Uterus (tissue), 4 donors: ENCODE measurements at places on chromosomes 2 and 18. TPM values are rescaled to one million over a fixed set of nuclear protein-coding genes. Genes with fewer than 3 reads are reported as not detected.

The XRCC5 gene
- total RNA-seq, result 61.2 TPM

The MGAT4A gene
- total RNA-seq, result 78.5 TPM

The SOWAHC gene
- 8.8 TPM for total RNA-seq

The KCNJ13 gene
- not detected for total RNA-seq

The ALPI gene
- not detected for total RNA-seq

The MARCHF4 gene
- not detected for total RNA-seq

The UGT1A1 gene
- total RNA-seq, result not detected

The ALPP gene
- 0.62 TPM for total RNA-seq

The ANTXR1 gene
- 63.0 TPM for total RNA-seq

The ARHGEF33 gene
- total RNA-seq, result 2.1 TPM

The POTEF gene
- 0.76 TPM for total RNA-seq

The ITGB6 gene
- total RNA-seq, result 0.59 TPM

The TUBA3E gene
- total RNA-seq, result 12.8 TPM

The ESPNL gene
- not detected for total RNA-seq

The TEX44 gene
- not detected for total RNA-seq

The APOB gene
- 0.41 TPM for total RNA-seq

The TNFRSF11A gene
- total RNA-seq, result 0.26 TPM

The NEU4 gene
- total RNA-seq, result 0.29 TPM

The WIPF1 gene
- 29.4 TPM for total RNA-seq

The SMIM21 gene
- not detected for total RNA-seq

The PMAIP1 gene
- 3.1 TPM for total RNA-seq

The CFC1 gene
- total RNA-seq, result not detected

The REG1A gene
- total RNA-seq, result 0.82 TPM

The SKOR2 gene
- total RNA-seq, result not detected

The UGT1A8 gene
- not detected for total RNA-seq

The C18orf54 gene
- total RNA-seq, result 3.1 TPM

The LCT gene
- not detected for total RNA-seq

The GREB1 gene
- total RNA-seq, result 130 TPM

The CIB4 gene
- 0.61 TPM for total RNA-seq

The TBR1 gene
- total RNA-seq, result not detected

The POLR1B gene
- 6.8 TPM for total RNA-seq

The NCKAP5 gene
- 0.55 TPM for total RNA-seq

The CCDC141 gene
- total RNA-seq, result 0.29 TPM

The RAPH1 gene
- 17.7 TPM for total RNA-seq

The FAM237A gene
- not detected for total RNA-seq

The MAPRE3 gene
- 49.6 TPM for total RNA-seq

The NEB gene
- 1.4 TPM for total RNA-seq

The CPO gene
- 0.90 TPM for total RNA-seq

The PKDCC gene
- 181 TPM for total RNA-seq

The ERICH2 gene
- not detected for total RNA-seq

The HIBCH gene
- 53.9 TPM for total RNA-seq

The ADRA2B gene
- total RNA-seq, result 0.51 TPM

The KIF5C gene
- 2.4 TPM for total RNA-seq
